ENCODE measurements at places on chromosomes 1 and 21.

GRCh38 chr21:20551939-20552338 is 446.3 kb upstream of the NCAM2 start:
- no peak for DNase-seq

GRCh38 chr1:156226116-156226538 is 13.3 kb downstream of the PMF1 start:
- no peak for DNase-seq

DNA sequence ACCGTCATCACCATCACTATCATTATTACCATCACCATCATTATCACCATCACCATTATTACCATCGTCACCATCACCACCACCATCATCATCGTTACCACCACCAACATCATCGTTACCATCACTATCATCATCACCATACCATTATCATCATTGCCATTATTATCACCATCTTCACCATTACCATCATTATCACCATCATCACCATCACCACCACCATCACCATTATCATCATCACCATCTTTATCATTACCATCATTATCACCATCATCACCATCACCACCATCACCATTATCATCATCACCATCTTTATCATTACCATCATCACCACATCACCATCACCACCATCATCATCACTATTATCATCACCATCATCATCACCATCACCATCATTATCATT is 112.9 kb downstream of the AJAP1 start:
- no peak for DNase-seq

DNA sequence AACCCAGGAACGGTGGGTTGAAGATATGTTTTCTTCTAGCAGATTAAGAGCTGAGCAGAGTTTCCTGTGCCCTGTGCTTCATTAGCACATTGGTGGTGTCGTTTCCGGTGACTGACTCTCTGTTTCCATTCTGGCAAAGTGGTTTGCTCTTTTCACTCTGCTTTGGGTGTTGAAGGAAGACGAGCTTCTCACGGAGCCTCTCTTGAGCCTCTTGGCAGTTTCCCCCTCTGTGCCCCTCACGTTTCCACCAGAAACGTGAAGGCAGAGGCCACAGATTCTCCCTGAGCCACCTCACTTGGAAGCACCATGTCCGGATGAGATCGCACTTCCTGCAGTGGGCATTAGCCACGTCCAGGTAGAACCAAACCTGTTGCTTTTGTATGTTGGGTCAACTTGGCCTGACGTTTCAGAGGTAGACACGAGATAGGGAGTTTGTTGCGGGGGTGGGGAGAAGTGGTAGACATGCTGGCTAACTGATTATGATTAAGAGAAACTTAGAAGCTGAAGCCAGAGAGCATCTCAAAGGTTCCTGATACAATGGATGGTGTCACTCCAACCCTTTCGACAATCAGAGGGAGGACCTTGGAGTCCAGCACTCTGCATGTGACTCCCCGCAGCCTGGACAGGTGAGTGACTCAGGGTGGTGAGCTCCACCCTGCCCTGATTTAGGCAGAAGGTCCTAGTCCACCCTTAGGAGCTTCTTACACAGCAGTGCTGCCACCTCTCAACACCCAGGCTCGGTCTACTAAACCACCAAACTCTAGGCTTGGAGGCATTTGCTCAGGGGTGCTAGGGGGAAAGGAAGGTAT is at the start of gene LAX1:
Gene LAX1 (plus strand): TSS at position 155 of the 809 bp plus-strand sequence. CDS start 383 bp downstream, at position 538.
- peak; percentile 75 for DNase-seq

DNA sequence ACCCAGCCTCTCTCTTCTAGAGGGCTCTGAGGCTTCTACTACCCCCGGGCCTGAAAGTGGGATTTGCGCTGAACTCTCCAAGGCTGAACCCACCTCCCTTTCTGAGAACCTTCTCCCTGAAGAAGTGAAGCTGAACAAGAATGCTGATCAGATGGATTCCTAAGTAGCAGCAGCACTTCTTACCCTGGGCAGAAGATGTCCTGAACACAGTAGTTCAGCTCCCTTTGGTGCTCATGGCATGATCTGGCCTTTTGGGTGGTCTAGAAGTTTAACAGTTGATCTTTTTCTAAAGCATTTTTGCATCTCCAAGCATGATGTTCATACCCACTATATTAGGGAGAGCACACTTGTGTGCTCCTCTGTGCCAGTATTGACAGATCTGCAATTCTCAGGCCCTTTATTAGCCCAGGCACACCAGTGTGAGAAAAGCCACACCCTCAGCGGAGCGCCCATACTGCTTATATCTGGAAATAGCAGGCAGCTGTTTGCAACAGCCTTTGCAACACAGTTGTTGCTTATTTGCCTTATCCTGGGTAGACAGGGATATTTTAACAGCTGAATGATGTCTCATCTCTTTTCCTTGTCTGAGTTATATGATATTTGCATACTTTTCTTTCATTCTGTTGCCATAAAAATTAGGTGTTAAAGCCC is 34.2 kb downstream of the CNN3 start:
- DNase-seq, result no peak

GRCh38 chr1:234538062-234538731 is 59.2 kb upstream of the TARBP1 start:
- DNase-seq, result no peak

DNA sequence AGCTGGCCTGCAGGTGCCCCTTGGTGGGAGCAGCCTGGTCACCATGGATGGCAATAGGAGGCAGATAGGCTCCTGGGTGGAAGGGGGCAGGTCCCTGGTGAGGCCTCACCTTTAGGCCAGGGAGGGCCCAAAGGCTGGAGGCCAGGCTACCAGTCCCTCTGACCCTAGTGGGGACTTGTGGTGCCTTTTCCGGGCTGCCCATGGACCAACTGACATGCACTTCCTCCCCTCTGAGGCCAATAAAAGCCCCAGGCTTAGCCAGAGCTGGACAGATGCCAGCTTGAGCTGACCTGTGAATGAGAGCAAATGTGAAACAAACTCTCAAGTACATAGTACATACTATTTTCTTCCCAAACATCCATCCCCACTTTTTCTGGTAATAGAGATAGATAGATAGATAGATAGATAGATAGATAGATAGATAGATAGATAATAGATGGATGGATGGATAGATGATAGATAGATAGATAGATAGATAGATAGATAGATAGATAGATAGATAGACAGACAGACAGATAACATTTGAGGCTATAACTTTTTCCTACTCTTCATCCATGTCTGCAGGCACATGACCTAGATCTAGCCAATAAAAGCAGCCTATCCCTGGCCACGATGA is 9.2 kb upstream of the CTTNBP2NL start:
- DNase-seq, result no peak

- no peak for DNase-seq
Measured at GRCh38 chr1:98331243-98331642, 330.3 kb upstream of the SNX7 start.

- no peak for DNase-seq
Measured at GRCh38 chr21:37659874-37660273, 256.4 kb downstream of the KCNJ6 start.

DNA sequence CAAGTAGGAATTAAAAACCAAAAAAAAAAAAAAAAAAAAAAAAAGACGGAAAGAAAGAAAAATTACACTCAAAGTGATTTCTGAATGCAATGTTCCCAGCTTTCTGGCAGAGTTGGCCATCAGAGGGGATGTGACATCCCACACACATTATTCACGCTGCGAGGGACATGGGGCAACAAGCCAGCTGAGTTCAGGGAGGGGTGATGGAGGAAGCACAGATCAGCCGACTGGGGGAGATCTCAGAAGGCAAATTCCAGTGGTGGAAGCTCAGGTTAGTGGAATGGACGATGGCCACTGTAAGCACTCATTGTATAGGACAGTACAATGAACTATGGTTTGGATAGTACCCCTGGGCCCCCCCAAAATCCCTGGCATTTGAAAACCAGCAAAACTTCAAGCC is 311.9 kb downstream of the PCP4 start:
- DNase-seq, result no peak

DNA sequence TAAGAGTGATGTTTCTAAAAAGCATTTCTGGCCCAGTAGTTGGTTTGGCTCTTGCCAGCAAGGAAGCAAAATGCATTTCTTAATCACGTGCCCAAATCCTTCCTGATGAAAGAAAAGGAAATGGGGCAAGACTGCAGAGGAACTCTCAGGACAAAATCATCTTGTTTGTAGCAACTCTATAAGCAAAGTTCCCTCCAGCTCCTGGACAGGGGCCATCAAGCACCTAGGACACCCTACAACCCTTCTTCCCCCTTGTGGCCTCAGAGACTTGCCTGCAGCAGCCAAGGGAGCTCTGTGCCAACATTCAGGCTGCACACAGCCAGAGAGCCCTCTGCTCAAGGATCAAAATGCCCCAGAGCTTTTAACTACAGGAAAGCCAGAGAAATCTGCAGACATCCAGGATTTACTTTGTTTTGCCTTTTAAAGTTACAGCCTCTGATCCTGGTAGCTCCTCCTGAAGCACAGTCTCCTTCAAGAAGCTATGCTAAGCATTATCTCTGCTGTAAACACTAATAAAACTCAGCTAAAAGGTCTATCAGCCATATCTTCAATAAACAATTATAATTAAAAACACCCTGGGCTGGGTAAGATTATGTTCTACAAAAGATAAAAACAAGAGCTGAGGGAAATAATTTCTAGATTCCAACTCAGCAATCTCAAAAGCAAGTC is 105.0 kb downstream of the KIAA0319L start:
- DNase-seq, result peak; percentile 35

- DNase-seq, result no peak
Measured at GRCh38 chr1:4045397-4046010, 145.4 kb upstream of the C1orf174 start.

GRCh38 chr1:3630914-3631313 is 6.1 kb downstream of the TPRG1L start:
- no peak for DNase-seq

DNA sequence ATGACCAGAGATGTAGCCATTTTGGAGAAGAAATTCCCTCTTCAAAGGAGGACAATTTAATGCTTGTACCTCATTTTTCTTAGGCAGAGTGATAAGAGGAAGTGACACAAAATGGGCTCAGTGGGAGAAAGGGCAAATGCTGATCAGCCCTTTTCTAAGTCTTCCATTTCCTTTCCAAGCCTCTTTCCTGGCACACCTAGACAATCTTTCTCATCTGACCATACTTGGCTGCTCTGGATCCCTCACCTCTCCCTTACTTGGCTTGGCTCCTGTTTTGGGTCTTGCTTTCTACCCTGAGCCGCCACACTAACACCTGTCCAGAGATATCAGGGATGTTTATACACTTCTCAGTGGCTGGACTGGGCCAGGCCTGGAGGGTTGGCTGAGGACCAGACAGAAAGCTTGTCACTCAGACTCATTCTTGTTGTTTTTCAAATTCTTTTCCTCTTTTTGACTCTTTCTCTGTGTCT is 13.1 kb downstream of the TXNIP start:
- no peak for DNase-seq

DNA sequence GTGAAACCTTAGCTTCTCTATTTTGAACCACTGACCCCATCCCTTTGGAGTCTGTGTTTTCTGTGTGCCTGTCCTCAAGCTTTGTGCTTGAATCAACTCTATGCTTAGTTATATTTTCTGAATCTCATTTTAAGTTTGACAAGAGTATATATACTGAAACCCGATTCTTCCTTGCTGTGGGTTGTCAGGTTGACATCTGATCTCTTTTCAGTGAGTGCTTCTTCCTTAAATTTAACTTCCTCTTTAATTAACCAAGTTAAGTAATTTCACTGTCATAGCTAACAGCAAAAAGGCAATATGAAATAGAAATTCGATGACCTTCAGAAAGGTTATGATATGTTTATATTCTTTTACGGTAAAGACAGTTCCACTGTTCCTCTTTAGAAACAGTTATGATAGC is 69.4 kb downstream of the C1orf21 start:
- no peak for DNase-seq

GRCh38 chr1:42177541-42177981 is 13.0 kb upstream of the GUCA2A start:
- no peak for DNase-seq

DNA sequence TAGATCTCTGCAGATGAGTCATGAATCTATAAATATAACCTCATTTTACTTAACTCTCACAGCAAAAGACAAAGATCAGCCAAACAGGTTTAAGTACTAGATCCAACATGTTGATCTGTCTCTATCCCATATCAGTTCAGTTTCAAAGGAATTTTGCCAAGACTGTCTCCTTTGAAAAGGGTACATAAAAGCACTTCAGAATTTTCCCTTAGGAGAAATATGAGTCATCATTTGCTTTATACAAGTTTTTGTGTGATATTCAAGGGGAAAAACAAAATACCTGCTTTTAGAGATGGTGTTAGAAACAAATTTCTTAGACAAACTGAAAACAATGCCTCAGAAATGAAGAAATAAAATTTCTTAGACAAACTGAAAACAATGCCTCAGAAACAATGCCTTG is 73.5 kb upstream of the LRRC7 start:
- no peak for DNase-seq

- no peak for DNase-seq
Measured at GRCh38 chr1:53125122-53125521, 17.3 kb downstream of the SLC1A7 start.

Data from CD4-positive, alpha-beta T cell (primary cell).